ENCODE measurements at places on chromosomes 13 and 19.

GRCh38 chr13:42600943-42601342 lies 27.0 kb downstream of the TNFSF11 start:
- peak; percentile 5 for DNase-seq

DNA sequence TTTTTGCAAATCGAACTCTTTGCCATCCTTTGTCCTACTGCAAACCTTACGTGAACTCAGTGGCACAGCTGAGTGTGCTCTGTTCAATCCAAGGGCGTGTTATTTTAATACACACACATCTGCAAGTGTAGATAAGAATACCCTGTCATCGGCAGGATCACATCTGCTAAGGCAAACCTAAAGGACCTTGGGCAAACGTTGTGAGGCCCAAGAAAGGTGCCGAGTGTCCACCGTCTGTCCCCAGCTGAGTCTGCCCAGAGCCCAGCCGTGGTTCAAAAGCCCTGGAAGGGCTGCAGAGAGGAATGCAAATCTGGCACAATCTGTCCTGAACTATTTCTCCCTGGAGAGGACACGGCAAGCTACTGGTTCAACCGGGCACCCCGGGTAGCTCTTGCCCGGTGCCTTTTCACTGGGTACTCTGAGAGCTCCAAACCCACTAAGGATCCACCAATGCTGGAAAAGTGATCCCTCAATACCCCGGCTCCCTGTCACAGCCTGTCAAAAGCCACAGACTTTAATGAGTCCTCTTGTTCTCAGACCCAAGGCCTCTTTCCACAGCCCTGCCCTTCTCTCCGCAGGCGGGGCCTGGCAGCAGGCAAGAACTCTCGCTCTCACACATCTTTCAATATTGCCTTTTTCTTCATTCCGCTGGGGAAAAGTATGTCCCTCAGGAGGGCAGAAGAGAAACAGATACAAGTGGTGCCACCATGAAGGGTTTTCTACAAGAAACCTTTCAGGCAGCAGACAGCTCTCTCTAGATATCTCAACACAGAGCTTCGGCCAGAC lies 17.0 kb downstream of the SLC7A1 start:
- DNase-seq, result no peak

DNA sequence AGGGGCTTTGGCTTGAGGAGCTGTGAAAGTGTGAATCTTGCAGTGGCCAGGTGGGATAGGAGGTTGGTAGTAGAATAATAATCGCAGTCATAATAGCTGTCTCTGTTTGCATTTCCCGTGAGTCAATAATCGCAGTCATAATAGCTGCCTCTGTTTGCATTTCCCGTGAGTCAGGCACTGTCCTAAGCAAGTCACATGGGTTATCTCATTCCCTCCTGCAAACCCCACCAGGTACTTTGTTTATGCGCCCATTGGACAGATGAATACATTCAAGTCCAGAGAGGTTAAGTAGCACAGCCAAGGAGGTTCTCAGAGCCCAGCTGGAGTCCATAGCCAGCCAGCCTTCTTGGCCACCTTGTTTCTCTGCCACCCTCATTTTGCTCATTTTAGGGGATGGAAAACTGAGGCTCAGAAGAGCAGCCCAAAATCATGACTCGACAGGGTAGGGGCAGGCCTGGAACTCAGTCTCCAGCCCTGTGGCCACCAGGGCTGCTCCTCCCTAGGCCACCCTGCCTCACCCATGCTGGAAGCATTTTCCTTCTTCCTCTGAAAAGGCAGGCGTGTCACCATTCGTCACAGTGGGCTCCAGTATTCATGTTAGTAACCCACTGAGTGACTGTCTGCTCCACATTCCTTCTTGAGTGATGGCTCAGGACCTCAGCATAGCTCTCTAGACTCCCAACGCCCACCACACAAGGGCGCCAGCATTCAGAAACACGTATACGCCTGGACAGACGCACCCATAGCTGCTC lies 206.2 kb downstream of the URI1 start:
- DNase-seq, result no peak

DNA sequence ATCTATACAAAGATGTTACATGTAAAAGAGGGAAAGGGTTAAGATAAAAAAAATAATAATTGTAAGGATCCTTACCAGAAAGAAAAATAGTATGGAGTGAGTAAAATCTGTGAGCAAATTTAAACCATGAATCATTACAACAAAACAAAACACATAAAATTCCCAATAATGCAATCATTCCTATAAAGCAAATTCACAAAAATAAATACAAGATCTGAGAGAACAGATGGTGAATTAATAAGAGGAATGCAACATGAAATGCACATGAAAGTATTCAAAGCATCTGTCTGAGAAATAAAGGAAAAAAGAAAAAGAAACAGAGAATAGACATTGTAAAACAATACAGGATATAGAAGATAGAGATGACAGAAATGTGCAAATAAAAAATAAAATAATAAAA lies 681.5 kb upstream of the KLHL1 start:
- DNase-seq, result no peak

DNA sequence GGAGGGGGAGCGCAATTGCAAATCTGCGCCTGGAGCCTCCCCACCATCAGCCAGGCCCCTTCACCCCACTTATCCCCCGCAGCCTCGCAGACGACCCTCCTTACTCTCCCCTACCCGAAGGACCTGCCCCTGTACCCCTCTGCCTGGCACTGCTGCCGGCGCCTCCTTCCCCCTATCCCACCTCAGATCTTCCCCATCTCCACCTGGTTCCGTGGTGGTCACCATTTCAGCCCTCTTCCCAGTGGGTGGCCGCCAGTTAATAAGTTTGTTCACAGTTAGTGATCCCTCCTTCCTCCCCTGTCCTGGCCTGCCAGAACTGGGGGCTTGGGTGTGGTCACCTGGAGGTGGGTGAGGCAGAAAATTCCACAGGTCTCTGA lies 397 bp downstream of the SLC44A2 start:
- no peak for DNase-seq

DNA sequence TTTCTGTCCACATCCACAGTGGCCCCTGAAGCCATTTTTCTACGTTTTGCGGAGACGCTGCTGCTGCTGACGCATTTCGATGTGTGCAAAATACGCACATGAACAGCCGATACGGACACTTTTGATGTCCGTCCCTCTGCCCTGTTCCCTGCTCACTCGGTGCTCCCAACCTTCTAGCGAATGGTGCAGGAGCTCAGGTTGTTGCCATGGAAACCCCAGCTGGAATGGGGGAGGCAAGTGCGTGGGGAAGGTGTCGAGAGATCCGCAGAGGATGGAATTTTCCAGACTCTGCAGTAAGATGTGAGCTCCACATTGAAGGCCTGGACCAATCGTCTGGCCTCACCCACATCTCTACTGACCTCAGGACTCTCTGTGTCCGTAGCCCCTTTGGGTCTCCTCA lies 109.2 kb upstream of the USP29 start:
- no peak for DNase-seq

DNA sequence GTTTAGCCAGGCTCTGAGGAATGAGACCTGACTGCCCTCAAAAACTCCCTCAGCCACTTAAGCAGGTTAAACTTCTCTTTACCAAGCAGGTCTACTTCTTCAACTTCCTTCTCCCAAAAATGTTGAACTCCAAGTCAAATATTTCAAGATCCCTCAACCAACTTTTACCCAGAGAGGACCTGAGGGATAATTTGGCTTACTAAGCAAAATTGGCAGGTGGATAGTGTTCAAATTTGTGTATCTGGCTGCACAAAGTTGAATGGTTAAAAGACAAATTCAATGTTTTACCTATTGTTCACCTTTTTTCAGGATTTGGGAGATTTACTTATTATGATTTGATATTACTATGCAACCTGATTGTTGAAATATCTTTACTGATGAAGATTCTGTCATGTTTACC lies 293.0 kb upstream of the SOX21 start:
- DNase-seq, result no peak

- peak; percentile 8 for DNase-seq
Observed at GRCh38 chr13:95355494-95355893, 54.2 kb upstream of the ABCC4 start.

DNA sequence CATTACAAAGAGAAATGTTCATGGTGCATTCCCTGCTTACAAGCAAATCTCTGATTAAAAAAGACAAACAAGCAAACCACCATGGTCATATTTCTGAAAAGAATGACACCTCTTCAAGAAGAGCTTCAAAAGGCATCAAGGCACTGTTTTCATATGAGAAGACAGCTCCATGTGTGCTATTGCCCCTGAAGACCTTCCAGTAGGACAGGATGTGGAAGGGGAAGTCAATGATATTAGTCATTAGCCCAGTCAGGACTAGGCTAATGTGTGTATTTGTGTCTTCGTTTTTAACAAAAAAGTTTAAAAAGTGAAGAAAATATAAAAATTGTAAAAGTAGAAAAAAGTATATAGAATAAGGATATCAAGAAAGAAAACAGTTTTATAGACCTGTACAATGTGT lies 534.7 kb upstream of the ARGLU1 start:
- DNase-seq, result no peak

DNA sequence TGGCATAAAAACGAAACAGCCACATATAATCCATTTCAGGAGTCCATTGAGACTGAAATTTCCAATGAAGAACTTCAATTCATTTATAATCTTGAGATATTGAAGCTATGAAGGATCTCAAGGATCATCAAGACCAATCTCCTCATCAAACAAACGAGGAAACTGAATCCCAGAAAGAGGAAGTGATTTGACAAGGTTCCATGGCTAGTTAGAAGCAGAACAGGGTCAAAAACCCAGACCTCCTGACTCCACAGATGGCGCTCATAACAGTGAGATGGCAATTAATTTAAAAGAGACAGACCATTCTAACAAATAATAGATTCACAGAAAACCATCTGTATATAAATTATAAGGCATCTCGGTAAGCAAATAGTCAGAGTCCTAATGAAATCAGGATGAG lies 229.7 kb downstream of the KCTD12 start:
- no peak for DNase-seq

GRCh38 chr13:73956795-73957408 lies 177.3 kb downstream of the KLF12 start:
- DNase-seq, result no peak

DNA sequence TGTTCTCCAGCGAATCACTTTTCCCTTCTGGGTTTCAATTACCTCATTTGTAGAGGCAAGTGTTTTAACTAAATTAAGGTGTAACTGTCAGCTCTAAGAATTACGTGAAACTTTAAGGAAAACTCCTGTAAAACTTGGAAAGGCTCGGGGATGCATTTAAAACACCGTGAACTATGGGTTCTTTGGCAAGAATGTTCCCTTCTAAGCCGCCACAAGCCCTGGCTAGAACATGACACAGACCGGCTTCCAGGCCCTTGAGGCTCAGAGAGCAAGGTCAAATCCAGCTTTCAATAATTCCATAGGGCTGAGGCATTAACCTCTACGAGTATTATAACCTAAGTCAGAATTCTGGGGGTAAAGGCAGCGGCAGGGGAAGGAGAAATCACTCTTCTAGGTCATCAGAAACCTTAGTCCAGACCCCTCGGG lies 685 bp downstream of the VWA8 start:
- DNase-seq, result no peak

DNA sequence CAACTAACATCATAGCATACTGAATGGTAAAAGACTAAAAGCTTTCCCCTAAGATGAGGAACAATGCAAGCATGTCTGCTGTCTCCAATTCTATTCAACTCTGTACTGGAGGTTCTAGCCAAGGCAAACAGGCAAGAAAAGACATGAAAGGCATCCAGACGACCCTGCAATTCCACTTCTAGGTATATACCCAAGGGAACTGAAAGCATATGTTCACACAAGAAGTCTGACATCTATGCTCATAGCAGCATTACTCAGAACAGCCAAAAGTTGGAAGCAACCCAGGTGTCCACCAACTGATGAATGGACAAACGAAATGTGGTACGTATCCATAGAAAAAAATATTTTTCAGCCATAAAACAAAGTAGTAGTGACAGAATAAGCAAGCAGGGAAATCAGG lies 39.1 kb downstream of the PEPD start:
- no peak for DNase-seq

DNA sequence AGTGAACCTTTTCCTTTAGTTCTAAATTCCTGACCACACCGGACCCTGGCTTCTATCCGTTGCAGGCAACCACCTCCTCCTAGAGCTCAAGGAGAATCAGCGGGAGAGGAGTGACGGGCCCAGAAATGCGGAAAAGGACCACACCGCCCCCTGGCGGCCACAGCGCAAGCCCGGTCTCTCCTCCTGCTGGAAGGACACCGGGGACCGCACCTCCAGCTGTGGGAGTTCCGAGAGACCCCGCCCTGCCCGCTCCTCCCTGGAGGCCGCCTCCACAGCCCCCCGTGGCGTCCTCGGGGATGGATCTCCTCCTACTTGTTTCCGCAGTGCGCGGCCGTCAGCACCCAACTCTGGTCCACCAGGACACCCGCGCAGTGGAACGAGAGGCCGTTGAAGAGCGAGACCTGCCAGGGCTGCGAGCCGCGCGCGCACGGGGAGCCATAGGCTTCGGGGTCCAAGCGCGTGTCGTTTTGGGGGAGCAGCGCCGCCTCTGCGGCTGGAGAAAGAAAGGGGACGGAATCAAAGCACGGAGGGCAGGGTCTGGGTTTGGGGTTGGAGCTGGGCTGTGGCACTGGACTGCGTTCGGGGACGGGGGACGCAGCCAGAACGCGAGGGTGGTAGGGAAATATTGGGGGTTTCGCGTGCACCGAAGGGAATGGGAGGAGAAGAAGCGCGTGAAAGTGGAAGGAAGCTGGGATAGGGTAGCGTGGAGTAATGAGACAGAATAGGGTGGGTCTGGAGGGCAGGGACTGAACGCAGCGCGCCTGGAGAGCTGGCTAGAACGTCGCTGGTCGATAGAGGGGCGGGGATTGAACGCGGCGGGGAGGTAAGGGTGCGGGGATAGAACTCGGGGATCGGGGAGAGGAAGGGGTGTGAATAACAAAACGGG lies 2.5 kb downstream of the KLK10 start:
- DNase-seq, result no peak

DNA sequence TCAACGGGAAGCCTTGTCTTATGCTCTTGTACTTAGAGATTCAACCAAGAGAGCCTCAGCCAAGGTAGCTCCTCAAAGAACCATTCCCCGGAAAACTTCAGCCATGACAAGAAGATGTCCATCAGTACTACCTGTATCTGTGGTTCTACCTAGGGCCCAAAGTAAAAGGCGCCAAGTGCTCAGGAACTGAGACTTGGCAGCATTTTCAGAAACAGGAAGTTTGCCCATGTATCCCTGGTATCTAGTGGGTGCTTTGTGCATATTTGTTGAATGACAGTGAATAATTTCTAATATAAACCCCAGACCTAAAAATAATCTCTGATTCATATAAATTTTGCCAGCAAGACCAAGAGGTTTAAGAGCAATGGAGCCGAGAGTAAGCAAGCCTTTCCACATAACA lies 7.2 kb downstream of the FAM216B start:
- no peak for DNase-seq

GRCh38 chr19:15448778-15449619 lies 757 bp downstream of the WIZ start:
- no peak for DNase-seq
